ENCODE measurements at places on chromosomes 7 and 10.
A peak's percentile ranks its signal among the peaks of the same experiment; 100 is the strongest.

- DNase-seq, result no peak
Observed at GRCh38 chr7:24368161-24368560, 84.2 kb downstream of the NPY start.

GRCh38 chr10:9900751-9901150 is 1116.9 kb upstream of the CELF2 start:
- DNase-seq, result no peak

GRCh38 chr7:155188821-155189581 is 108.7 kb upstream of the INSIG1 start:
- no peak for DNase-seq

DNA sequence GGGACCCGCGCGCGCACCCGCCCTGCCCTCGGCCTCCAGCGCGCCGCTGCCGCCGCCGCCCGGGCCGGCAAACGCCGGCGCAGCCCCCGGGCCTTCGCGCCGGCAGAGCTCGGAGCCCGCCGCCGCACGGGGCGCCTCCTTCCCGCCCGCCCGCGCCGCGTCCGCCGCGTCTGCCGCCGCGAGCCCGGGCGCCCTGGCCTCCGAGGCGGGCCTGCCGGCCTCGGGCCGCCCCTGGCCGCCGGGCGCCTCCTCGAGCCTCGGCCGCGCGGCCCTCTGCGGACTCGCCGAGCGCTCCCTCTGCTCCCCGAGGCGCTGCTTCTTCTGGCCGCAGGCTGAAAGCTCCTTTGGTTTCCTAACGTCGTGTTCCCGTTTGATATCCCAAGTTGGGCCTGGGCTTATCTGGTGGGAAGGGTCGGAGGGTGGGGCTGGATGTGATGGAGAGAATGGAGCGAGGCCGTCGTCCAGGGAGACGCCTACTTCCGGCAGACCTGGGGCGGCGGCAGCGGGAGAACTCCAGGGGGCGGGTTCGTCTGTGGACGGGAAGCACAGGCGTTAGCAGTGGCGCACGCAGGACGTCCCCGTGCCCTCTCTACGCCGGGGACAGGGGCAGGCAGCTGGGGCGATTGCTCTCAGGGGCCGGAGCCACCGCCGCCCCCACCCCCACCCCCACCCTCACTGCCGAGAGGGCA is 221.0 kb downstream of the PHTF2 start:
- DNase-seq, result peak; percentile 92

DNA sequence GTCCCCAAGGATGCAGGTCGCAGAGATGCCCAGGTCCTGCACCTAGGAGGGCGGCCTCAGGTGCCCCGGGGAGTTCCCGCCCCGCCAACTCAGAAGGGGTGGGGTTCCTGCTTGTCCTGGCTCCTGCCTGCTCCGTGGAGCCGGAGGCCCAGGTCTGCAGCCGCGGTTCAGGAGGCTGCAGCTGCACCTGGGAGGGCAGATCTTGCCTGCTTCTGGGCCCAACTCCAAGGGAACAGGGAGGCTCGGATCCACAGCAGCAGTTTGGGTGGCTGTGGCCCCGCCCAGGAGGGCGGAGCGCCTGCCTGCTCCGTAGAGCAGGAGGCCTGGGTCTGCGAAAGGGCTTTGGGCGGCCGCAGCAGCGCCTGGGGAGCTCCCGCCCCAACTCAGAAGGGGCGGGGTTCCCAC is 108.2 kb upstream of the EGR2 start:
- peak; percentile 1 for DNase-seq
